ENCODE measurements at places on chromosomes 12 and 14.

- no peak for DNase-seq
Measured at GRCh38 chr12:20268771-20269170, 99.6 kb upstream of the PDE3A start.

DNA sequence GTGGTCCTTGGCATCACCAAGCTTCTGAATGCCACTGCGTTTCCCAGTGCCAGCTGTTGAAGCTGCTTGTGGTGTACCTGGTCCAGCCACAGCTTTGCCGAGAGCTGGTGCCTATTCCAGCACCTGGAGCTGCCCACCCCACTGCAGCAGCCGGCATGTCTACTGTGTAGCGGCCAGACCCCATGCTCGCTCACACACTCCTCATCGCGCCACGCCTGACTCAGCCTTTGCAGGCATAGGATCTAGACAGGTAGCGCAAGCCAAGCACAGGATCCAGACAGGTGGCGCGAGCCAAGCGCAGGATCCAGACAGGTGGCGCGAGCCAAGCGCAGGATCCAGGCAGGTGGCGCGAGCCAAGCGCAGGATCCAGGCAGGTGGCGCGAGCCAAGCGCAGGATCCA, 11.6 kb upstream of the ZNF605 start:
- peak; percentile 14 for DNase-seq

DNA sequence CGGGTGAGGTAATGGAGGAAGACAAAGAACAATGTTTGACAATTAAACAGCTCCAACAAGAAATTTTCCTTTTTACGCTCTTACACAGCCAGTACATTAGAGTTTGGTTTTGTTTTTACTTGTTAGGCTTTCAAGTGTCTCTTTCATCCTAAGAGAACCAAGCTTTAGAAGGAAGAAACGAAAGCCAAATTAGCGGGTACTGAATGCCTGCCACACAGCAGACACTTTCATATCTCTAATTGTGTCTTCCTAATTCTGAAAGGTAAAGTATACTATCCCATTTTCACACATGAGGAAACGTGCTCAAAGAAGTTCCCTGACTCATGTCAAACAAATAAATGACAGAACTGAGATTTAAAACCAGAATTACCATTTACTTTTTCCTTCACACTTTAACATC, 65.0 kb downstream of the CDK17 start:
- no peak for DNase-seq

DNA sequence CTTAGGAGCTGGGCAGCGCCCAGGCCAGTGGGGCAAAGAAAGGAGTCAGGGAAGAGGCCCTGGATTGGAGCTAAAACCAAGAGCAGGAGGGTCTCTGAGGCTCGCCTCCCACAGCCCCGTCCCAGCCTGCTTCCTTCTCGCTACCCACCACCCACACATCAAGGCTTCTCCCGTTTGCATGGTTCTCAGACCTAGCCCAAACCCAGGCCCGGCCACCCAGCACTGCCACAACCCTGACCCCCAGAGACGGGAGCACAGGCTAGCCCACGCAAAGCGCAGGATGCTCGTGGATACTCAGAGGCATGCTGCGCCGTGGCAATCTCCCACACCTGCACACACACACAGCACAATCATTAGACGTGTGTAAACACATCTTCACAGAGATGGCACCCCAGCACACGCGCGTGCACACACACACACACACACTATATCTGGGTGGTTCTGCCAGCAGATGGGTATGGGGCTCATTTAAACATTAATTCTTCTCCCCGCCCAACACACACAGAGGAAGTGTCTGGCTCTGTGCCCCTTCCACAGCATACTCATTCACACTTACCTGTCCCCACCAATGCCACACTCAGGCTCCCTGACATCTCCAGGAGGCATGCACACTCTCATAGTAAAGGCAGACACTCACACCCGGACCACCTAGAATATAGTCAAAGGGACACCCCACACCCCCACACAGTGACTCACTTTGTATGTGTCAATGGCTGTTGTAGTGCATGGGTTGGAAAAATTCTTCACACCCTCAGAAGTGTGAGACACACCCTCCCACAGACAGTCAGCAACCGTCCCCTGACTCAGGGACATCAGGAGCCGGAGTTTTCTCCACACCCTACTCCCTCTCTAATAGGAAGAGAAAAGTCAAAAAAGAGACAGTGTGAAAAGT, 1.1 kb downstream of the CARMIL3 start:
- peak; percentile 60 for DNase-seq

DNA sequence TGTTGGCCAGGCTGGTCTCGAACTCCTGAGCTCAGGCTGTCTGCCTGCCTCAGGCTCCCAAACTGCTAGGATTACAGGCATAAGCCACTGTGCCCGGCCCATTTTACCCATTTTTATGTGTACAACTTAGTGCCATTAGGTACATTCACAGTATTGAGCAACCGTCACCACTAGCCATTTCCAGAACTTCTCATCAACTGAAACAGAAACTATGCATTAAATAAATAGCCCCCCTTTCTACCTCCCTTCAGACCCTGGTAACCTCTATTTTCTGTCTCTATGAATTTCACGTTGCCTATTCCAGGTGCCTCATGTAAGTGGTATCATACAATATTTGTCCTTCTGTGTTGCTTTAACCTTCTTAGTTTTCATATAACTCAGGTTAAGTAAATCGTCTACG, 15.9 kb downstream of the ZCRB1 start:
- DNase-seq: no peak

DNA sequence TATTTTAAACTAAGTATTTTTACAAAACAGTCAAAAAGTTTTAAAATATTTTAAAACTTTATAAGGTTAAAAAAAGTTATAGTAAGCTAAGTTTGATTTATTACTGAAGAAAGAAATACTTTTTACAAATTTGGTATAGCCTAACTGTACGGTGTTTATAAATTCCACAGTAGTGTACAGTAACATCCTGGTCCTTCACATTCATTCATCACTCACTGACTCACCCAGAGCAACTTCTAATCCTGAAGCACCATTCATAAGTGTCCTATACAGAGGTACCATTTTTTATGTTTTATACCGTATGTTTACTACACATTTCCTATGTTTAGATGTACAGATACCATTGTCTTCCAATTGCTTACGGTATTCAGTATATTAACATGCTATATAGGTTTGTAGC, 170.0 kb downstream of the KLHL28 start:
- DNase-seq: no peak

GRCh38 chr12:62363506-62363905, 103.1 kb upstream of the MON2 start:
- DNase-seq: no peak

GRCh38 chr12:14260011-14260993, 105.2 kb upstream of the ATF7IP start:
- peak; percentile 89 for DNase-seq

- peak; percentile 50 for DNase-seq
Measured at GRCh38 chr12:110690127-110690430, 1.2 kb upstream of the HVCN1 start.

DNA sequence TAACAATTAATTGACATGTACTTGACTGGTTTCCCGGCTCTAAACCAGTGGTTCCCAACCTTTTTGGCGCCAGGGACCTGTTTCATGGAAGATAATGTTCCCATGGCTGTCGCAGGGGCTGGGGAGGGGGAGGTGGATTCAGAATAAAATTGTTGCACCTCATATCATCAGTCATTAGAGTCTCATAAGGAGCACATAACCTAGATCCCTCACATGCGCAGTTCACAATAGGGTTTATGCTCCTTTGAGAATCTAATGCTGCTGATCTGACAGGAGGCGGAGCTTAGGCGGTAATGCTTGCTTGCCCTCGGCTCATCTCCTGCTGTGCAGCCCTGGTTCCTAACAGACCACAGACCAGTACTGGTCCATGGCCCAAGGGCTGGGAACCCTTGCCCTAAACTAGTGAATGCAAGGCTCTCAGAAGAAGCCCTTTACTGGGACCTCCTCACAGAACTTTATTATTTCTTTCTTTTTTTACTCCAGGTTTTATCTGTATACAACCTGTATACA, 86.4 kb upstream of the SINHCAF start:
- DNase-seq: no peak

DNA sequence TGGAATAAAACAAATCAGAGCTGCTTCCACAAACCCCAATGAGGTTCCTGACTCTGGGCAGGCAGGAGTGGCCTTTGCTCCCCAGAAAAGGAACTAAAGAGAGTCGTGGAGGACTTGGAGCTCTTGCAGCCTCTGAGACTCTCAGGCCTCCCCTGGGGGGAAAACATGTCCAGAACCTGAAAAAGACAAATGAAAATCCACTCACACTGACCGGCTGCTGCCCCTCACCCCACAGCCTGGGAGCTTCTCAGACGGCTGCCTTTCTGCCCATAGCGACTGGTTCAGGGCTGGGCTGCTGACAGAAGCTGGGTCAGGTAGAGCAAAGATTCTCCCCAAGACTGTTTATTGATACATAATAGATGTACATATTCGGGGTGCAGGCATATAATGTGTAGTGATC, 356.0 kb downstream of the ADGRD1 start:
- DNase-seq: no peak

GRCh38 chr12:51868821-51869495, 18.9 kb upstream of the ANKRD33 start:
- peak; percentile 93 for DNase-seq

GRCh38 chr14:63436286-63437098, 106.7 kb downstream of the PPP2R5E start:
- no peak for DNase-seq

DNA sequence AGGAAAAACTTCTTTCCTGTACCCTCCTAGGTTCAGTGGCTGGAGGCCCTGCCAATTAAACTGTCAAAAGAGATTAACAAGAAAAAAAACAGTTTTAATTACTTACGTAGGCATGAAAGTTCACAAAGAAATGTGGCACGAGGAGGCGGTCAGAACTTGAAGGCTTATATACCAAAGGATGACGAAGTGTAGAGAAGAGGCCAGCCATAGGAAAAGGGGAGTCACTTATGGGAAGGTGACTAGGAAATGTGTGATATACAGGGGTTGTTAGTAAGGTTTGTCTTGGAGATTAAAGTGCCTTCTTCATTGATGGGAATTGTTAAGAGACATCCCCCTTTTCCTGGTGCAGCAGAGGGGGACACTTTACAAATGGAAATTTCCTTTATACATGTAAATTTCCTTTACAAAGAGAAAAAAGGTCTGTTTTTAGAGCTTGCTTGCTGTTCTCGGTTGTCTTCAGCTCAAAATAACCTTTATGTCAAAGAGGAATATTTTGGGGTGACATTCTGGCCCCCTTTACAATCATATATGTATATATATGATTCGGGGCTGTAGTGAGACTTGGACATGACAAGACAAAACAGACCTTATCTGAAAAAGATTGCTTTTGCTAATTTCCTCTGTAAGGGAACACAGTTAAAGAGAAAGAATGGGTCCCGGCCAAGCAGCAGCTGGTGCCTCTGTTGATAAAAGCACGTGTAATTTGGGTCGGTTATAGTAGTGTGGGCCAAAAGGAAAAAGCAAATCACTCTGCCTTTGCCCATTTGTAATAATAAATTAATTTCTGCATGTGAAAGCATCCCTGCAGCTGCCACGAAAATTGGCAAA, 38.6 kb downstream of the SYNE2 start:
- no peak for DNase-seq

DNA sequence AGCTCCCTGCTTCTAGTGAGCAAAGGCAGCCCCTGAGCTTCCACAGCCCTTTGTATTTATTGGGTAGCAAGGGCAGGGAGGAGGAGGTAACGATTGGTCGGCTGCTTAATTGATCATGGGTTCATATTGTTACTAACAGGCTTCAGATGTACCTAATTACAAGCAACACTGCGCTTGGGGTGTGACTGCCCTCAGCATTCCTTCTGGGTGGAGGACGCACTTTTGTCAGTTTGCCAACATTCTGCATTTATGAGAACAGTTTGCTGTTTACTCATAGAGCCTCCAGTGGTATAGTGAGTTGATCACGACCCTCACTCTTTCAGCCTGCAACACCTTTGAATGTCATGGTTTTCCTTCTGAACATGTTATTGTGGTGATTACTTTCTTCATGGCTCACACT, 9.6 kb downstream of the TSHR start:
- no peak for DNase-seq

- DNase-seq: peak; percentile 39
Measured at GRCh38 chr14:100836941-100837804, 11.3 kb downstream of the MEG3 start.

DNA sequence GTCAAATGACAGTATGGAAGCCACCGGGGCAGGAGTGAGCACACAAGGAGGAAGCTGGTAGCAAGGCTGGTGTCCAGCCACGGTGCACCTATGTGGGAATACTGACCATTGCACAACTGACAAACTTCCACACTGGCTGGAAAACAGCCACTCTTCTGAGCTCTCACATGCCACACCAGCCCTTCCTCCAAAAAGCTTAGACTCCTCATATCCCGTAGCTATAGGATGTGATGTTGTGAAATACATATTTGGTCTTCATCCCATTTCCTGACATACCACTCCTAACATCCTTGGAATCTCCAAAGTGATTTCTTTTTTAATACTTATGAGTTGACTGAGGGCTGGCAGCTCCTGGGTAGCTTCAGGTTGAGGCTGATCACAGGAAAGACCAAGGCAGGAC, 103.6 kb downstream of the NTF3 start:
- no peak for DNase-seq

GRCh38 chr14:35879654-35880249, 53.6 kb downstream of the BRMS1L start:
- DNase-seq: no peak

DNA sequence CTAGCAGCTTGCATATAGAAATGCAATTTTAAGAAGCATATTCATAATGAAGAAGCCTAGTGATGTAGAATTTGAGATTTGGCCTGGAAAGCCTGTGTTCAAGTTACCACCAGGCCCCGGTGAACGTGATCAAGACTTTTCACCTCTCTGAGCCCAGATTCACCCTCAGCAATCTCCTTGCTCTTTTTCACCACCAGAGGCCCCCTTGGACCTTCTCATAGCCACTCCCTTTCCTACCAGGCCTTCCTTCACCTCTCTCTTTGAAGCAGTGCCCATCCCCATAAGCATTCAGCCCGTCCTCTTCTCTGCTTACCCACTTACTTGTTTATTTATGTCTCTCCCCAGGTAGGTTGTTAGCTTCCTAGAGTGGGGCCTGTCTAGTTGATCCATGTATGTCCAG, 1280.9 kb downstream of the AACS start:
- DNase-seq: no peak

DNA sequence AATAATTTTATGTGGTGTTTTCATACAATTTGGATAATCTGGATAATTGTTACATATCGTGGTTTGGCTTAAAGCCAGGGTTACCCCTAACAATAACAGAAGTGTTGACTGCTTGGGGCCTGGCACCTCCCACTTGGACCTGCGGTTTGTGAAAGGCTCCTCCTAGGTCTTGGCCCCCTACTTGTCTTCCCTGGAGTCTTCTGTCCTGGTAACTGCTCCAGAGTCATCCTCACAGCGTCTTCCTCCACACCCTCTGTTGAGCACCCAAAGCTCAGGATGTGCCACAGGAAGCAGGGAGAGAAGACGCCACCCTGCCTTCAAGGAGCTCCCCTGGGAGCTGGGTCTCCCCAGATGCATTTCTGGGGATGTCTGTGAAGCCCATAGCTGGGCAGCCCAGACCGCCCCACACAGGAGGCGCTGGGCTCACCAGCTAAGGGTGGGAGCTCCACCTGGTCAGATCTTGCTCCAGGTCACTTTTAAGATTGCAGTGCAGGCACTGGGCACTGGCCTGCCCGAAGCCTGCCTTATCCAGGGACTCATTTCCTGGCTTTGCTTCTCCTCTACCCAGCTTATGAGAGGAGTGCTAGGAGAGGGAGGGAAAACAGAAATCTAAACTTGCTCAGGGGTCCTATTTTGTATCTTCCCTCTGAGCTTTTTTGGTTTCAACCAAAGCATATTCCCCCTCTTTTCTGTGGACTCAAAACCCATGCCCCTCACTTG, 98.2 kb downstream of the ZFP36L1 start:
- DNase-seq: peak; percentile 78
